ENCODE measurements at places on chromosomes 1 and 21. TPM values are rescaled to one million over a fixed set of nuclear protein-coding genes. Genes with fewer than 3 reads are reported as not detected.

- peak; percentile 91 for DNase-seq
Observed at GRCh38 chr1:109904105-109904817, 6.4 kb upstream of the CSF1 start.

DNA sequence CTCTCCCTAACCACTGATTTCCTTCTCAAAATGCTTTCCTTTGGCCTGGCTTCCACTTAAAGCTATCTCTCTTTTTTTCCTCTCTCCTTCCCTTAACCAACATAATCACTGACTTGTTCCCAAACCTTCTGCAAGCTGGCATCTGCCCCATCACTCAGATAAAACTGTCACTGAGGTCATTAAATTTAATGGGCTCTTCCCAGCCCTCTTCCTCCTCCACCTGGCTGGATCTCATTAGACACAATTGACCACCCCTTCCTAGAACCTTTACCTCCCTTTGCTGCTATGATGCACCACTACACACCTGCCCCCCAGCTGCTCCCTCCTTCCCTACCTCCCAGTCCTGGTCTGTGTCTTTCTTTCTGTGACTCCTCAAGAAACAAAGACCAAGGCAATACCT lies 44.0 kb upstream of the GJB5 start:
- DNase-seq, result no peak

DNA sequence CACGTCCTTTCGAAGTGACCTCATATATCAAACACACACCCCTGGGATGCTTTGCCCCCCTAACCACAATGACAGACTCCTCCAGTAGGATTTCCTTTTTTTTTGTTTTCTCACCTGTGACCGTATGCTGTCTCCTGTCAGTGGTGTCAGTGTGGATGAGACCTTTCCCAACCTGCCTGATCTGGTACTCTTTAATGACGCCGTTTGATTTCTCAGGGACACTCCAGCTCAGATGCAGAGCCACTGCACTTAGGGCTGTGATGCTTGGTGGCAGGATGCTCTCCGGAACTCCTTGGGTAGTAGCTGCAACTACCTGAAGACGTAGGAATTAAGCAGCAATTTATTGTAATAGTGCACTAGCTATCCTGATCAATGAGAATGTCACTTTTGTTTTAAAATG lies 212.6 kb downstream of the KCTD3 start:
- no peak for DNase-seq

DNA sequence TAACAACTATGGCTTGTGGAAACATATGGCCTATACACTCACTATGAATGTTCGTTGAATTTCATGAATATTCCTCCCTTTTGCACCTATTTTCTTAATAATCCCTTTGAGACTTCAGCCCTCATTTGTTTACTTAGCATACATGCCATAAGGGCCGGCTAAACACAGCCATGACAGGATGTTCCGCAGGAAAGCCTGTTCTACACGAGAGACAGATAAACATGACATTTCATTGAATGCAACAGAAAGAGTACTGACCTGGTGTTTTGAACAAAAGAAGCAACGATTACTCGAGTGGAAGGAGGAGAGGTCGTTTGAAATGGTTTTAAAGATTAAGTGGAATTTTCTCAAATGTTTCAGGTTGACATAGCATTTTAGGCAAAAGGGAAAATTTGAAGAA lies 459.5 kb upstream of the CXADR start:
- no peak for DNase-seq

DNA sequence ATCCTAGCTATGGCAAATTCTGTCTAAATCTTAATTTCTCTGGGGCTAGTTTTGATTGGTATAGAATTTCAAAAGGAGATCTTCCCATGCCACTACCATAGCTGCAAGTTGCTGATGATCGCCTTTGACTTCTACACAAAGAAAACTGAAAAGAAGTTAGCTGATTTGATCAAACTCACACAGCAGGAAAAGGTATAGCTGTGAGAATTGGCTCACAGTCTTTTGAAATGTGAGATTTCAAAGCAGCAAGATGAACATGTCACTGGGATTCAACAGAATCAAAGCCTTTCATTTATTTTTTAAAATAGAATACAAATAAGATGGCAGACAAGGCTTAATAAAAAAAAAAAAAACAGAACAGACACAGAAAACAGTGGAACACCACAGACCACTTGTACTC lies 7.5 kb upstream of the RGS1 start:
- no peak for DNase-seq

GRCh38 chr1:147539122-147539575 lies 2.2 kb upstream of the BCL9 start:
- no peak for DNase-seq

GRCh38 chr1:84780000-84780716 lies 89.9 kb upstream of the SSX2IP start:
- DNase-seq, result no peak

DNA sequence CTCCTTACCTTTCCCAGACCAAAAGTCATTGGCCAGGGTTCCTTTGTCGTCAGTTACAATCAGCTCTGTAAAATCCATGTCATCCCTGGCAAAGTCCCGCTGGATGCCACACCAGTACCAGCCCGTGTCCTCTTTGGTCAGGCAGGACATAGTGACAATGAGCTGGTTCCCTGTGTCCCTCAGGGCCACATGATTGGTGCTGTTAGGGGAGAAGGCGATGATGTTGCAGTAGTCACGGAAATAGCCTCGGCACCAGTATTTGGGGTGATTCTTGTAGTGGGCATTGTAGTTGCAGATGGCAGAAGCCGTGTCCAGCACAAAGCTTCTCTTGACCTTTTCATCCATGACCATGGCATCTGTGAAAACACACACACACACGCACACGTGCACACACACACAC lies 14.8 kb downstream of the ADORA3 start:
- no peak for DNase-seq

DNA sequence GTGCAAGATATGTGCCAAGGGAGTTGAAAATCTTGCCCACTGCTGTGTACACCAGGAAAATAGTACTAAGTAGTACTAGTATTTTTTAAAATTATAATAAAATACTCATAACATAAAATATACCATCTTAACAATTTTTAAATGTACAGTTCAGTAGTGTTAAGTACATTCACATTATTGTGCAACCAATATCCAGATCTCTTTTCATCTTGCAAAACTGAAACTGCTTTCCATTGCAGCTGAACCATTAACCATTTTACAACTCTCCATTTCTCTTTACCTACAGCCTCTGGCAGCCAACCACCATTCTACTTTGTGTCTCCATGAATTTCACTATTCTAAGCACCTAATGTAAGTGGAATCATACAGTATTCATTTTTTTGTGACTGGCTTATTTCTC lies 19.3 kb upstream of the RAB3GAP2 start:
- no peak for DNase-seq

- DNase-seq, result no peak
Observed at GRCh38 chr21:29350246-29350779, 51.6 kb downstream of the BACH1 start.

DNA sequence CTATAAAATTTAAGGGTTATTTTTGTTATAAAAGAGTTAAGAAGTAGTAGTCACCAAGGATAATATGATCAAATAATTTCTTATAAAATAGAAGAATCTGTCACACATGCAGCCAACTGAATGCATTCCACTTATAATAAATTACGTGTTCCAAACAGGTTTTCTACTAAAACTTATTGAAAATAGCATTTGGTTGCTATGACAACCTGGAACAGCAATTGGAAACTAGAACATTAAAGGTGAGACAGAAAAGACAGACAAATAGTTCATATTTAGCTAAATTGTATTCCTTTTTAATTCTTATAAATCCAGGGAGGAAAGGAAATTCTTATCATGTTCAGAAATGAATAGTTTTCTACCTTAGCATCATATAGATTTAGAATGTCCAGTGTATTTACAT lies 9.1 kb upstream of the CHODL start:
- DNase-seq, result no peak

- DNase-seq, result no peak
Observed at GRCh38 chr1:80445033-80445432, 1355.7 kb upstream of the ADGRL2 start.

DNA sequence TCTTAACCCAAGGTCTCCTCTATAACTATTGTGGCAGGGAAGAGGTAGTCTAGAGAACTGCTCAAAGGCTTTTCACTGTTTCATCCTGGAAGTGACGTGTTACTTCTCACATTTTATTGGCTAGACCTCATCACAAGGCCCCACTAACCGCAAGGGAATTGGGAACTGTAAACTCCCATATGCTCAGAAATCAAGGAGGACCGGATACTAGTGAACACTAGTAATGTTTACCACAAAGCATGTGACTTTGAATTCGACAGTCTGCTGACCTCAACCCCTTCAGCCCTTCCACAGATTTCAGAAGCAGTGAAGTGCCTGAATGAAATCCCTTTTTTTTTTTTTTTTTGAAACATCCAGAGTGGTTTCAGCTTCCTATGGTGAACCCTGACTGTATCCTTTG lies 3.4 kb upstream of the EEIG2 start:
- no peak for DNase-seq

DNA sequence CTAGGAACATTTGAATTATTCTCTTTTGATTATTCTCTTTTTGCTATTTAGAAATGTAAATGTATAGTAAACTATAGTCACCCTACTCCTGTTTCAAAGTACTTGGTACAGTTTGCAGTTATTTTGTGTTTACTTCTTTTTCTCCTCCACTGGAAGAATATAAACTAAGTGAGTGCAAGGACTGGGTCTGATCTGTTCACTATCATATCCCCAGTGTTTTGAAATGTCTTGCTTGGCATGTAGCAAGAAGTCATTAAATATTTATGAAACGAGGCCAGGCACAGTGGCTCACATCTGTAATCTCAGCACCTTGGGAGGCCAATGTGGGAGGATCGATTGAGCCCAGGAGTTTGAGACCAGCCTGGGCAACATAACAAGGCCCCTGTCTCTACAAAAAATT lies 35.8 kb upstream of the PODN start:
- no peak for DNase-seq

GRCh38 chr1:30809514-30810263 lies 52.1 kb upstream of the LAPTM5 start:
- no peak for DNase-seq

DNA sequence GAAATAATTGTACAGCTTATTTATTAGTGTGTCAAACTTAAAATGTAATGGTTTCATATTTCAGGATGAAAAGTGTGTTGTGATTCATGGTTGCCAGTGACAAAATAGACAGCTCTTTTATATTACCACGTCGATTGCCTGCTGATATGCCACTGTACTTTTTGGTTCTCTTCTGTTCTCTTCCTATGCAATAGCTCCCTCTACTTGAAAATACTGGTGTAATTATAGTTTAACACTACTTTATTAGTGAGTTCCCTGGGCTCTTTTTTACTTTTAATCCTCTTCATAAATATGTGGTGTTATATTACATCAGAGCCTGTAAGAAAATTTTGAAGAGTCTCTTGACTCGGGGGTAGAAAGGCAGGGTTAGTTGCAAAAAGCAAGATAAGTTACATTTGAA lies 111.3 kb downstream of the PATJ start:
- no peak for DNase-seq

GRCh38 chr1:112515311-112516009 lies 6.7 kb downstream of the WNT2B start:
- DNase-seq, result no peak

GRCh38 chr1:223059526-223059925 lies 83.5 kb downstream of the TLR5 start:
- DNase-seq, result no peak

- no peak for DNase-seq
Observed at GRCh38 chr1:87528754-87529517, 200.3 kb downstream of the LMO4 start.

DNA sequence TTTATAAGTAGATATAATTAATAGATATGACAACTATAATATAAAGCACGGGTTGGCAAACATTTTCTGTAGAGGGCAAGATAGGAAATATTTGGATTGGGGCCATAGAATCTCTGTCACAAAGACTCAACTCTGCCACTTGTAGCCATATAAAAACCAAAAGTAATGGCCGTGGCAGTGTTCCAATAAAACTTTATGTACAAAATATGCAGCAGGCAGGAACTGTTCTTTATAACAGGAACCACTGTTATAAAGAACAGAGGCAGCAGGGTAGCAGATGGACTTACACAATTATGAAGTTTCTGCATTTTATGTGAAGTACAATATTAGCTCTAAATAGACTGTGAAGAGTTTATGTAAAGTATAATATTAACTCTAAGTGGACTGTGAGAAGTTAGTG lies 16.9 kb upstream of the QSOX1 start:
- no peak for DNase-seq

DNA sequence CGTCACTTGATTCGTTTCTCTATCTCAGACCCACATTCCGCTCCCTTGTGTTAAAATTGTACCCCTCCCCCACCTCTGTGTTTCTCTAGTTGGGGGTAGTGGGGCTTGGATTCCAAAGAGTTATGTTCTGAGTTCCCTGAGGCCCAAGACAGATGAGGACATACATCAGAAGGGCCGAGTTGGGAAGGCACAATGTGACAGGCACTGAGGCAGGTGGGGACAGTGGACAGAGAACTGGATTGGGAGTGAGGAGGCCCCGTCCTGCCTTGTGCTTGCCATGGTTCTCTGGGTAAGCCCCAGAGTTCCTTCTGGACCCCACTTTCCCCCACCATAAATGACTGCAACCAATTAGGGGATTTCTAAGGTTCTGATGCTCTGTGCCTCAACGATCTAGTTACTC lies 80.5 kb upstream of the ETV3 start:
- DNase-seq, result no peak

- no peak for DNase-seq
Observed at GRCh38 chr1:26060832-26061574, 6.4 kb downstream of the TRIM63 start.

DNA sequence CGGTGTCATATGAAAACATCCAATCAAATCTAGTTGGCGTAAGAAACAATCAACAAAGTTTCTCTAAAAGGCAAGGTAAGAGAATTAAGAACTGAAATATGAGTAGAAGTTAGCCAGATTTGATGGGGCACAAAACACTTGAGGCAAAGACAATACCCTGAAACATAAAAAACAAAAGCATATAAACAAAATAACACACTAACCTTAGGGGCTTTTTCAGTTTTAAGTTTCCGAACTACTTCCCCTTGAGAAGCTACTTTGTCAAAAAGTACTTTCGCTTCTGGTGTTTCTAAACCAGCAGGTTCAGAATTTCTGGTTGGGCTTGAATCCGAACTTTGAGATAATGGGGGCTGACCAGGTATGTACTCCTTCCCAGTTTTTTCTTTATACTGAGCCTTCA lies 57.9 kb downstream of the EPRS1 start:
- no peak for DNase-seq

DNA sequence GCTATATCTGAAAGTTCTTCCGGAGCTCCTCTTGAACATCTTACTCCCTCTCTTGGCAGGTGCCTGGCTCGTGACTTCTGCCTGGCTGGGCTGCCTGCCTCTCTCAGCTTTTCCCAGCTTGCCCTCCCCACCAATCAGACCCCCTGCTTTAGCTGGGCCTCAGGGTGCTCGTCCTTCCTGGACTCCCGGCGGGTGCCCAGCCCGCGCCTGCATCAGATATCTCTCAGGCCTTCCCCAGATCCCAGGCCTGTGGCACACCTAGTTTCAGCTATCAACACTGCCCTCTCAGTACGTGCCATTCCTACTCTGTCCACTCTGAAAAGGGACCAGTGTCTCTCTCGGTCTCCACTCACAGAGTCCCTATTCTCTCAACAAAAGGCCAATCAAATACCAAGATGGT lies 96.5 kb upstream of the CLDN14 start:
- no peak for DNase-seq

THEMIS2 gene
- 4.3 TPM for total RNA-seq

MIXL1 gene
- not detected for total RNA-seq

SLC27A3 gene
- total RNA-seq, result 60.7 TPM

VWA5B1 gene
- not detected for total RNA-seq

SPRR3 gene
- not detected for total RNA-seq

LCE1B gene
- not detected for total RNA-seq

CELA3A gene
- total RNA-seq, result 13.4 TPM

SMIM1 gene
- total RNA-seq, result 4.9 TPM

CA6 gene
- total RNA-seq, result not detected

G0S2 gene
- total RNA-seq, result 75.0 TPM
